AG10803 (cell line): ENCODE measurements at places on chromosomes 13 and 19.
A peak's percentile ranks its signal among the peaks of the same experiment; 100 is the strongest.

GRCh38 chr19:4399812-4400134 lies 574 bp downstream of the SH3GL1 start:
- DNase-seq: no peak

GRCh38 chr19:1575323-1576241 lies 7.5 kb upstream of the MEX3D start:
- no peak for DNase-seq

GRCh38 chr19:8935460-8935859 lies 74.7 kb downstream of the MUC16 start:
- DNase-seq: no peak

- DNase-seq: no peak
Observed at GRCh38 chr13:77548594-77548993, 13.1 kb downstream of the SCEL start.

- DNase-seq: peak; percentile 41
Observed at GRCh38 chr13:75316427-75316826, 165.5 kb downstream of the TBC1D4 start.

GRCh38 chr19:34452723-34453122 lies 24.5 kb downstream of the UBA2 start:
- peak; percentile 26 for DNase-seq

DNA sequence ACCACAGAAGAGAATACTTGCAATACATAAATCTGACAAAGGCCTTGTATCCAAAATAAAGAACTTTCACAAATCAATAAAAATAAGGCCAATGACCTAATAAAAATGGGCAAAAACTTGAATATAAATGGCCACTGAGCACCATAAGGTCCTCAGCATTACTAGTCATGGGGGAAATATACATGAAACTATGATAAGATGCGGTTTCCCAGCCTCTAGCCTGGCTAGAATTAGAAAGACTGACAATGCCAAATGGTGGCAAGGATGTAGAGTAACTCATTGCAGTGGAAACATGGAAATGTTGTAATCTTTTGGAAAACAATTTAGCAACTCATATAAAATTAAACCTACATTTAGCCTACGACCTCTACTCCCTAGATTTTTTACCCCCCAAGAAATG lies 227.1 kb downstream of the GGACT start:
- DNase-seq: peak; percentile 46

- no peak for DNase-seq
Observed at GRCh38 chr13:63370101-63370500, 1954.5 kb upstream of the PCDH20 start.

GRCh38 chr19:47447470-47448359 lies 24.0 kb downstream of the SLC8A2 start:
- DNase-seq: no peak
